Panc1 (cell line): ENCODE measurements at places on chromosomes 5 and 9. TPM values are rescaled to one million over a fixed set of nuclear protein-coding genes. Genes with fewer than 3 reads are reported as not detected.

Gene ADGRD2
- total RNA-seq, result not detected

DNA sequence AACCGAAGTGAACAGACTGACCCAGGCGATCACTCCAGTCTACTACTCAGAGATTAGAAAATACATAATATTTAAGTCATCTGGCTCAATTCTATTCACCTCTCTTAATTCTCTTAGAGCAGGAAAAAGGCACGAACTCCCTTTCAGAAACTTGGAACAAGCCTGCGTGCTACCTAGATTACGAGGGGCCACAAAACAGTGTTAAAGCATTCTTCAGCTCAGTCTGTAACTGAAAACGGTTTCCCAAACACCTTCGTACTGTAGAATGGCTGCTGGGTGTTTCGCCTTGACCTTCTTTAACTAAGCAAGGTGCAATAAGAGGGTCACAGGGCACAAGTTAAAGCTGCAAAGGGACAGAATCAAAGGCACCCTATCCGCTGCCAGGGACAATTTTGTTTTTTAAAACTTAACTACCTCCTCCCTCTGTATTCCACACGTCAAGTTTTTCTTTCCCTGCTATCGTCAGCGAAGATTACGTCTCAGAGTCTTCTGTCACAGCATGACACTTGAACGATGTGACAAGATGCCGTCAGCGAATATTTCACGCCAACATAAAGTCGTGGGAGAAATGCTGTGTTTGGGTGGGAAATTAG is 687 bp downstream of the LYSMD3 start:
- peaks cover 16% of the 10 kb centered on the region for H3K27me3 ChIP-seq
- DNase-seq, result no peak
- H3K27ac ChIP-seq, result peak overlapping the region; percentile 92
- H3K4me3 ChIP-seq, result peak overlapping the region; percentile 99
- H3K4me1 ChIP-seq, result peaks cover 14% of the 10 kb centered on the region

Gene TNFSF15
- total RNA-seq, result 0.03 TPM

Gene PCDHGB7
- 6.7 TPM for total RNA-seq
